ENCODE measurements at places on chromosomes 11 and 22.

- DNase-seq: no peak
Measured at GRCh38 chr11:61911701-61912529, 5.5 kb downstream of the RAB3IL1 start.

DNA sequence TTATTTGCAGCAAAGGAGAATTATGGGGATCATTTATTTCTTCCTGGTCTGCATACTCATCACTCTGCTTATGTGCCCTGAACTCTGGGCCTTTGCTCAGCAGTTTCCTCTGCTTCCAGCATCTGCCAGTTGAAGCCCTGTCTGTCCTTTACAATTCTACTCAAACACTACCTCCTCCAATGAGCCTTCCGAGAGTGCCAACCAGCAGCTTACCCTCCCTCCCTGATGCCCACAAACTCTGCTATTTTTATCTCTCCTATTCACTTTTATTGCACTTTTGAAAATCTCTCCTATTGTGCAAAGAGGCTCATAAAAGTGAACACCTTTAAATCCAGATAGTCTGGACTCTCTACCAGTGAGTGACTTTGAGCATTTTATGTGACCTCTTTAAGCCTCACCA lies 3.6 kb upstream of the ME3 start:
- no peak for DNase-seq

DNA sequence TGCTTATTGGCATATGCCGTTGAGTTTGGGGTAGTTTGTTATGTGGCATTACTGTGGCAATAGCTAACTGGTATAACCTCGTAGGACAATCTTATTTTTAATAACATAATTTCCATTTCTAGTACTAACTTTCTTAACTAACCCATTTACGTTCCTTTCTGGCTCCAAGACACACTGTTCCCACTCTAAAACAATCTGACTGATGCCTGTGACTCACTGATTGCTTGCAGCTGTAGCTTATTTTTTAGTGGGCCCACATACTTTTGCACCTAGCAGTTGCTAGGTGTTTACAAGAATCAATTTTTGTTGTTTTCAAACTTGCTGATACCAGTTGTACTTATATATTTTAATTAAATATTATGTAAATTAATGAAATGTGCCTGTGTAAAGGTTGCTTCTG lies 52.2 kb downstream of the FAT3 start:
- no peak for DNase-seq

- no peak for DNase-seq
Measured at GRCh38 chr22:39405346-39406085, 5.9 kb downstream of the TAB1 start.

DNA sequence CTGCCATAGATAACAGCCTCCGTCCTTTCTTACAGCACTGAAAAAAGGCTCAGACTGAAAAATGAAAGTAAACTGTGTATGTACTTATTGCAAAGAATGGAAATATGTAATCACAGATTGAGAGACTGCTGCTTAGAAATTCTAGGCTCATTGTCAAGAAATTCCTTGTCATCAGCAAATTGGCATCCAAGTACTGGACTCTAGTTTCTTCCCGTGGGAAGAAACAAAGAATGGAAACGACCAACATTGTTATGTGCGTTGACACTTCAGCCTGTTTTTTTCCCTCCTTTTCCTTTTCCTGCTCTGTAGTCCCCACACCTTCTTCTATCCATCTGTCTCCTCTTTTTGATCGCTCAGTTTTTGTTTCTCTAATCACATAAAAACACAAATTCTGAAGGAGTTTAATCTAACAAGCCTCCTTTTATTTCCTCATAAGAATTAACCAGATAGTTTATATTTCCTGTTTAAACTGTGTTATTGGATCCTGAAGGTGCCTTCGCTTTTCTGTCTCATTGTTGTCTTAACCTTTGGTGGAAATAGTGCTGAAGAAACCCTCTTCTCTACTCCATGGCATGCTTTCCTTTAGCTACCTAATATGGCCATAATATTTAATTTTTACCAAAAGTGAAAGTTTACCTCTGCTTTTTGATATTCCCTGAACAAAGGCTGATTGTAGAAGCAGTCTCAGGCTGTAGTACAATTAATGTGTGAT lies 20.0 kb upstream of the CASP12 start:
- no peak for DNase-seq

- DNase-seq: no peak
Measured at GRCh38 chr11:3146612-3147256, 18.4 kb downstream of the OSBPL5 start.

GRCh38 chr11:44602891-44603310 lies 37.4 kb downstream of the CD82 start:
- DNase-seq: no peak

- DNase-seq: no peak
Measured at GRCh38 chr22:19723983-19724827, 866 bp downstream of the GP1BB start.

DNA sequence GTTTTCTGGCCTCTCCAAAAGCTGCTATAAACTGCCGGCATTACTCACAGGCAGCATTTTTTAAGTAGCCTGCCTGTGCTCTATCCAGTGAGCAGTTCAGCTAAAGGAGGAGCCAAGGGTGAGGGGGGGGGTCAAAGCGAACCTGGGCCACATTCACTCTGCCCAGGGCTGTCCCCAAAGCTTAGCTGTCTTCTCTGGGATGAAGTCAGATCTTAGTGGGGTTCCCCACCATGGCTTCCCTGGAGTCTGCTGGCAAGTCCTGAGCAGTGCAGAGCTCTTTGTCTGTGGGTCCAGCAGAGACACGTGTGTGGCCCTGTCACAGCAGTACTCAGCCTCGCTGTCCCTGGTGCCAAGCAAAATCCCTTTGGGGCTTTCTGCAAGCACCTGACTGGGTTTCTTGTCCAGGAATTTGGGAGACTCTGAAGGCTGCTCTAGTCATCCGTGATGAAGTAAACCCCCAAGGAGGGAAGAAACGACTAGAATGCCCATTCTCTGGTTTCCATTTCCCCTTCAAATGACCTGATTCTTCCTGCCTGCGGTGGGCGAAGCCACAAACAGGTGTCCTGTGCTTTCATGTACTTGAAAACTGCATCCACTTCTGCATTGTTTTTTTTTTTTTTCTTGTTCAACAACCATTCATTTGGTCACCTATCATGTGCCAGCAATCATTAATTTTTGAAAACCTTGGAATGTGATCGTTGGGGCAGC lies 2.6 kb downstream of the KCNJ5 start:
- no peak for DNase-seq

DNA sequence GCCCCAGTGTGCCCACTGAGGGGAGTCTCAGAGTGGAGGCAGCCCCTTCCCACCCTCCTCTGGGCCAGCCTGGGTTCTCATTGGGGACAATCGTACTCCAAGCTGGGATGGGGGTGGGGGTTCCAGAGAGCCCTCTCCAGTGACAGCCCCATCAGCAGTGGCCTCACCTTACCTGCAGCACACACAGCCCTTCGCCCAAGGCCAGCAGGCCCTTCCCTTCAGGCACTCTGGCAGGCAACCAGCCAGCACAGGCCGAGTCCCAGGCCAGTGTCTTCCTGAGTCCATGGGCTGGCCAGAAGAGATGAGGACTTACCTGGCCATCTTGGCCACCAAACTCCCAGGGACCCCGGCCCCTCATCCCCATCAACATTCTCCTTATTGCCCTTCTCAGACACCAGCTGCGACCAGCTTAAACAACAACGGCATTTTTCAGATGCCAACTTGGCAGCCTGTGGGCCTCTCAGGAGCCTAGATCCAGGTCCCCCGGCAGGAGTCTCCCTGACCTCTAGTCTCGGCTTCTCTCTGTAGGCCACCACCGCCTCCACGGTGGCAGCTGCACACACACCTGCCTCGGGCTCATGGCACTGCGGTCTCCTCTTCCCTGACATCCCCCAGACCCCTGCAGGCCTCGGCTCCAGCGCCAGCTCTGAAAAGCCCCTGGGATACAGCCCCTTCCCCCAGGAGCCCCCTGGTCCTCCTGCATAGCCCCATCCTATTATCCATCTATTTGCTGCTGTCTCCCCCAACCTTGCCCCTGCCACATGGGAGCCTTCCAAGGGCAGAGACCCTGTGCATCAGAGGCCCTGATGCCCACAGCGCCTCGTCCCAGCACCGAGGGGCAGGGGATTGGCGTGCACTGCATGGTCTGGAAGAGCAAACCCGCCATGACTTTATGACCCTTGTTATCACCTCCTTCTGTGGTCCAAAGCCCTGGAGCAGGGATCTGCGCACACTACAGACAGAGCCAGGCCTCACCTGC lies 111.2 kb upstream of the FGF3 start:
- no peak for DNase-seq

- DNase-seq: peak; percentile 22
Measured at GRCh38 chr11:68962527-68963250, 18.1 kb downstream of the MRGPRD start.

DNA sequence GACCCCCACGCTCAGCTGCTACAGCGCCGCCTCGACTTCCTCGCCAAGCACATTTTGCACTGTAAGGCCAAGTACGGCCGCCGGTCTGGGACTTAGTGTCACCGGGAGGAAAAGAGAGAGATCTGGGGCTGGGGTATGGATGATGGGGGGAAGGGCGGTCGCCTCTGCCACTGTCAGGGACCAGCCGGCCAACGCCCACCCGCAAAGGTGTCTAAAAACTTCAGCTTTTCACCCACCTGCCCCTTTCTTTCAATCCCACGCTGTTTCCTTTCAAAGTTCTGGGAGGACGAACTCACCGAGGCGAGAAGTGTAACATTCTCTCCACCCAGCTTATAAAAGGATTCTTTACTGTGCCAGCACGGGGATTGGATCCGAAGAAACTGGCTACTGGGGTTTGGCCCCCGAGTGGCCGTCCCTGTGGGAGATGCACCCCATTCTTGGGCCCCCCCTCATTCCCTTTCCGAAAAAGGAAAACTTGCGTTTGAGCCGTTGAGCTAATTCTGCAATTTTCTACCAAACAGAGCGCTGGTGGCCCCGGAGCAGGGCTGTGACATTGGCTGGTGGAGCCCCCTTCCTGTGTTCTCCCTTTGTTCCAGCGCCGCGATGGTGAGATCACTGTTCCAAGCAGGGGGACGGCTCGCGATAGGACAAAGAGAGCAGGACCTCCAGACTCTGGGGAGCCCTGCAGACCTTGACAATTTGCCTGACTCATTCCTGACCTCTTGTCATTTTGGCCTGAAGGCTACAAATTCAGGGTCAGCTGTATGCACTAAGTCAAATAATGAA lies 1.8 kb downstream of the FJX1 start:
- DNase-seq: no peak

- DNase-seq: no peak
Measured at GRCh38 chr11:15446929-15447328, 332.2 kb downstream of the INSC start.

DNA sequence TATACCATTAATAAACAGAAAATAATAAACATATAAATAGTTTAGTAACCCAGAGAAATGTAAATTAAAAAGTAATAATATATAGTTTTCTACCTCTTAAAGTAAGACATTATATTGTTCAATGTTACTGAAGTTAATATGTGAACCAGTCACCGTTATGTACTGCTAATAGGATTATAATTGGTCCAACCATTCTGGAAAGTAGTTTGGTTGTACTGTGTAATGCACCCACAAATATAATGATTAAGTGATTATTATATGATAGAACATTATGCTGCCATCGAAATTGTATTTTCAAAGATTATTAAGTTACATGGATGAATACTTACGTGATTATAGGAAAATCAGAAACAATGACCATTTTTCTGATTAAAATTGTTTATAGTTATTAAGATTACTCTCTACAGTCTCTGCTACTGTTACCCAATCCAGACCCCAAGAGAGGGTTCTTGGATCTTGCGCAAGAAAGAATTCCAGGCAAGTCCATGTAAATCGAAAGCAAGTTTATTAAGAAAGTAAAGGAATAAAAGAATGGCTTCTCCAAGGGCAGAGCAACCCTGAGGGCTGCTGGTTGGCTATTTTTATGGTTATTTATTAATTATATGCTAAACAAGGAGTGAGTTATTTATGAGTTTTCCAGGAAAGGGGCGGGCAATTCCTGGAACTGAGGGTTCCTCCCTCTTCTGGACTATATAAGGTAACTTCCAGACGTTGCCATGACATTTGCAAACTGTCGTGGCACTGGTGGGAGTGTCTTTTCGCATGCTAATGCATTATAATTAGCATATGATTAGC lies 50.1 kb downstream of the ACER3 start:
- no peak for DNase-seq

DNA sequence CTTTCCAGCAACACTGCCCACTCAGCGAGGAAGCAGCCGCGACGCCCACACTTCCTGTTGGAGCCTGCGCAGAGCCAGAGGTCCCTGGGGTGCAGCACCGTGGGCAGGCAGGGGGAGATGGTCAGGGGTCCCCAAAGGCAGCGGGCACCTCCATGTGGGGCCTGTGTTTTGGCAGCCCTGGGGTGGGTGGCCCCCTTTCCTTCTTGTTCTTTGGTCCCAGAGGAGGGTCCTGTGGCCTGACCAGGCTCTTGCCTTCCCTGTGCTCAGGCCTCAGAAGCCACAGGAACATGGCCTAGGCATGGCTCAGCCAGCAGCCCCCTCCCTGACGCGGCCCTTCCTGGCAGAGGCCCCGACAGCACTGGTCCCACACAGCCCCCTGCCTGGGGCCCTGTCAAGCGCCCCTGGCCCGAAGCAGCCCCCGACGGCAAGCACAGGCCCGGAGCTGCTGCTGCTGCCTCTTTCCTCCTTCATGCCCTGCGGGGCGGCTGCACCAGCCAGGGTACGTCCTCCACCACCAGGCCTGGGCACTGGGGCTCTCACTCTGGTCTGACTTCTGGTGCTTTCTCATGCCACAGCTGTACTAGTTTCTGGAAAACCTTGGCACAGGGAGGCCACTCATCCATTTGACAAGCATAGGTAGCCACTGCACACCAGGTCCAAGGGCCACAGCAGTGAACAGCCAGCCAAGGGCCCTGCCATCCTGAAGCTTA lies 47.1 kb downstream of the PISD start:
- DNase-seq: no peak

DNA sequence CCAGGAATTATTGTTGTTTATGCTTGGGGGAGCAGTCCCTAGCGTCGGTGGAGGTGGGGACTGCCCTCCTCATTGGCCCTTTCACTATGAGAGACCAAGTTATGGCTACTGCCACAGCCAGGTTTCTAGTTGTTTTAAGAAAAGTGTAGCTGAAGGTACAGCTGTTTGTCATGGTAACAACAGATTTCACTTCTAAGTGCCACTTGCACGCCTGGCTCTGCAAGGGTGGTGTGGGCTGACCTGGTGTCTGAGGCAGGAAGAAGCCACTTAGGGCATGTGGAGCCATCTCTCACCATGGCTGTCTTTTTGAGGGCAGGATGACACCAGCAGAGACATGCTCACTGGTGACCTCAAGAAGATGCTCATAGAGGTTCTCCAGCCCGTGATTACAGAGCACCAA lies 46.3 kb upstream of the MPEG1 start:
- DNase-seq: no peak

- DNase-seq: no peak
Measured at GRCh38 chr11:5011254-5011653, 16.6 kb downstream of the OR51L1 start.

DNA sequence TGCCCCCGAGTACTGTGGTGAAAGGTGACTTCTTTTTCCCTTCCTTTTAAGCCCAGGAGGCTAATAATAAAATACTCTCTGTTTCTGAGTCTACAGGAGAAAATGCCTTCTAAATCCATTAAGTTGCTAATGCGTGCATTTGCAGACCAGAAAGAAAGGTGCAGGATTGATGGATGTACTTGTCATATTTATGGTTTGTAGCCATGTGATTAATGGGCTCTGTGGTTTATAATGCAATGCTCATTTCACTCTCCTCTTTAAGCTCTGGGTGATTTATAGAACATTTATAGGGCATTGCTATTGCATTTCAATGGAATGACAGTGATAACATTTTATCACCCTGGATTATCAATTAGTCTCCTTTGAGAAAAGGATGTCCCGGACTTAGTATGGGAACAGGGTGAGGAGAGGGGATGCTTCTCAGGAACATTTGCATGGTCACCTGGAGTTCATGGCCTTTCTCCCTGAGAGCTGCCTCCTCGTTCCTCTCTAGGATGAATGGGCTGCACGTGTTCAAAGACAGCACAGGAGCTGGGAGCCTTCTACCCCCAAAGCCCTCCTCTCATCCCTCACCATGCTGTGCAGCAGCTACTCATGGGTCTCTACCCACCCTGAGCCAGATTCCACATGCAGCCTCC lies 82.8 kb upstream of the HMGXB4 start:
- DNase-seq: no peak
